ENCODE measurements at places on chromosomes 6 and 20.

DNA sequence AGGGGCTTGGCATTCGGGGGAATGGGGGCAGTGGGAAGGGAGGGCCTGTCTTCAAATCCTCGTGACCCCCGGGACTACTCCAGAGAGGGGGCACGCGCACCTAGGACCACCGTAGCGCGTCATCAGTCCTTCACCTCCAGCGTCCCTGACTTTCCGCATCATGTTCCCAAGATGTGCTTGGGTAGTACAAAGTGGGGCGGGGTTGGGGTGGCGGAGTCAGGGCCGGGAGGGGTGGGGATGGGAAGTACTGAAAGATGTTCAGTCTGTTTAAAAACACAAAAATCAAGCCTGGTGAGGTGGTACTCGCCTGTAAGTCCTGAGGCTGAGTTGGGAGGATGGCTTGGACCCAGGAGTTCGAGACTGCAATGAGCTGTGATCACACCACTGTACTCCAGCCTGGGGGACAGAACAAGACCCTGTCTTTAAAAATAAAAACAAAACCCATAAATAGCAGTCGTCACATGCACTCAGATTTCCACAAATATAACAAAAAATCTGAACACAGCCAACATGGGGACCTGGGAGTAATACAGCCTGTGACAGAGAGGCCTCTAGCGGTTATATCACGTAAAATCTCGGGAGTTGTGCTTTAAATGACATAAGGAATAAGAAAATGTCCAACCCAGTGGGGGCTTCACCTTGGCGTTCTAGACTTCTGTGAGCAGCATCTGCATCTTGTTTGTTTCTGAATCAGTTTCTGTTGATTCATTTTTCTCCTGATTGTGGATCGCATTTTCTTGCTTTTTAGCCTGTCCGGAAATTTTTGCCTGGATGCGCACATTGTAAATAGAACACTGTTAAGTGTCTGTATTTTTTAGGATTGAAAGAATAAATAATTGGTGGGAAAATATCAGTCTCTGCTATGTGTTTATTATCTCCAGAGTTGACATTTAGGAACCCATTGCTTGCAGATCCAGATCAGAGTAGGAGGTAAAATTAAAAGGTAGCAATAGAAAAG, 698 bp upstream of the LRP11 start:
- DNase-seq: peak; percentile 57

DNA sequence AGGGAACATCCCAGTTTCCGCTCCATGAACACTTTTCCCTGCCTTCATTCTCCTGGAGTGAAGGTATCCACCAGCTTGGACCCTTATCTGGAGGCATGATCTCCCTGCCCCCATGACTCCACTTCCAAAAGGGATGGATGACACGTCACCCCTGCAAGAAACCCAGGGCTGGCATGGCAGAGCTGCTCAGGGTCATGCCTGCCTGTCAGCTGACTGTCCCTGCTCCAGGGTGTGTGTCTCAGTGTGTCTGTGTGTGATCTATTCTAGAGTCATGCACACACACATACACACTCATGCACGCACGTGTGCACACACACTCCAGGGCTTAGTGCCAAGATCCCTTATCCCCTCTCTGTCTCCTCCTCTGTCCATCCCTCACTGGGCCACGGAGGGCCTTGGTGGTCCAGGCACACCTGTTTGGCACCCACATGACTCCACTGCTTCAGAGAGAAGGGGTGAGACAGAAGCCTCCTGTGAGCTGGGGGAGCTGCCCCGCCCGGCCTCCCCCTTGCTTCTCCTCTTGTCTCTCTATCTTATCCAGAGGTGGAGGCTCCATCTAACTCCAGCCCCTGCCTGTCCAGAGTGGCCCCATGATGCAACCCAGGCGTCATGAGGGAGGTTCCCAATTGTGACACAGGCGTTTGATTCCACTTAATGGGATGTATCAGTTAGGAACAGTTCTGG, 290.9 kb downstream of the CDC5L start:
- no peak for DNase-seq

GRCh38 chr20:61289166-61289565, 37.1 kb downstream of the CDH4 start:
- no peak for DNase-seq

DNA sequence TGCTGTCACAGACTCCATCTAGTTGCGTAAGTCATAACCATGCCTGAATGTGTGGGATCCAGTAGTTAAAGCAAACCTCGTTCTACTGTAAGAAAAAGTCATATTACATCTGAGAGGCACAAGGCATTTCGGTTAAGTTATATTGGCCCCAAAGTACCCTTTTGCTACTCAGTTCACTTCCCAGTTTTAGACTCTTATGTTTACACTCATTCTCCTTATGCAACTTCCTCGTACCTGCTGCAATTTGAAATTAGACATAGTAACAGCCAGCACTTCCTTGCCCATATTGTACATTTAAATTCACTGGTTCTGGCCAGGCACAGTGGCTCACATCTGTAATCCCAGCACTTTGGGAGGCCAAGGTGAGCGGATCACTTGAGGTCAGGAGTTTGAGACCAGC, 37.0 kb downstream of the PEX7 start:
- no peak for DNase-seq

- no peak for DNase-seq
Measured at GRCh38 chr6:91097364-91097763, 510.5 kb upstream of the MAP3K7 start.

DNA sequence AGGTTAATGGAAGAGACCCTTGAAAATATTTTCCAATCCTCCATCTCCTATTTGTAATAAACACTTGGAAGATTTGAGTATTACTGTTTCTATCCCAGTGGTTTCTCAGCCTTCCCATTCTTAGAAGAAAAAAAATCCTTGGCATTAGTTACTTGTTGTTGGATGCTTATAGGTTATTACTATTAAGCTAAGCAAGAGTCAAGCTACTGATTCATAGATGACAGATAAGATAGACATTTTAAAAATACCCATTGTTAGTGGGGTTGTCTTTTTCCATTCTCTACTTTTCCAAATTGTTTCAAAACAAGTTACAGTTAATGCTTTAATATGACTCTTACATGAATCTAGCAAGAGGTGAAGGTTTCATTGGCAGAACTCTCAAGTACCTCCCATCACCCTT, 158.5 kb downstream of the HIVEP2 start:
- DNase-seq: no peak

DNA sequence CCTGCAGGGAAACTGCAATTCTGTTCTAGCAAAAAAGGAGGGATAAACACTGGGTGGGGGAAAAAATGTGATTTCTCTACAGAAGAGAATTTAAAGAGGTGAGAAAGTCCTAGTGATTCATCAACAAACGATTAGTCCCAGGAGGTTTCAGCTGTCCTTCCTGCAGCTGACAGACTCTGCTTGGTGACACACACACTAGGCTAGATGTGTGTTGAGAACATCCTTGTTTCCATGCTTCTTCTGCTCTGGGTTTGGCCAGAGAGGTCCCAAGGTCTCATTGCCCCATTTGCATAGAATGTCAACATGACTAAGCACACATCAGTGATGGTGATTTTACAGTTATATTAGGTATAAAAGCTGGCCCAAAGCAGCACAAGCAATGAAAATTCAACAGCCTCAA, 258.3 kb downstream of the NFATC2 start:
- DNase-seq: no peak

- DNase-seq: no peak
Measured at GRCh38 chr6:153790876-153791473, 248.1 kb upstream of the OPRM1 start.

GRCh38 chr20:44500221-44500620, 21.6 kb downstream of the SERINC3 start:
- no peak for DNase-seq

- DNase-seq: peak; percentile 73
Measured at GRCh38 chr20:48921883-48922820, 641 bp downstream of the ARFGEF2 start.
